ENCODE measurements at places on chromosomes 12 and 14. TPM values are rescaled to one million over a fixed set of nuclear protein-coding genes. Genes with fewer than 3 reads are reported as not detected.
A peak's percentile ranks its signal among the peaks of the same experiment; 100 is the strongest.

GRCh38 chr14:24299255-24300191 lies at the start of the genes DHRS1 and NOP9:
DHRS1 (minus strand) TSS chr14:24299780; CDS start chr14:24299106, 674 bp downstream.
NOP9 (plus strand) TSS chr14:24299850; CDS start chr14:24299955, 105 bp downstream.
- DNase-seq = peak; percentile 93

- no peak for DNase-seq
Observed at GRCh38 chr14:59897757-59898383, 22.1 kb upstream of the LRRC9 start.

DNA sequence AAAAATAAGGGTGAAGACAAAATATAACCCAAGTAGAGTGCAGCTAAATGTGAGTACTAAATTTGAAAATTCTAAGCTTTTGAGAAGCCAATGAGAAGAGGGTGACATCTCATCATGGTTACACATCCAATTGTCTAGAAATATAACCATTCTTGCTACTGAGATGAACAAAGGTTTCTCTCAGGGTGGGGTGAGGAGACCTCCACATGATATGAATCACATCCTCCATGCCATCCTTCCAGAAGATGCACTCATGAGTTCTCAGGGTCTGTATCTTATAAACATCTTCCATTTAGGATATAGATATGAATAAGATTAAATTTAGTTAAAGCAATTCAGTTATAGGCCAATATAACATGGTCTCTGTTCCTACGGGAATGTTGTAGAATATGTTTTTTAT lies 38.9 kb upstream of the E2F7 start:
- no peak for DNase-seq

DNA sequence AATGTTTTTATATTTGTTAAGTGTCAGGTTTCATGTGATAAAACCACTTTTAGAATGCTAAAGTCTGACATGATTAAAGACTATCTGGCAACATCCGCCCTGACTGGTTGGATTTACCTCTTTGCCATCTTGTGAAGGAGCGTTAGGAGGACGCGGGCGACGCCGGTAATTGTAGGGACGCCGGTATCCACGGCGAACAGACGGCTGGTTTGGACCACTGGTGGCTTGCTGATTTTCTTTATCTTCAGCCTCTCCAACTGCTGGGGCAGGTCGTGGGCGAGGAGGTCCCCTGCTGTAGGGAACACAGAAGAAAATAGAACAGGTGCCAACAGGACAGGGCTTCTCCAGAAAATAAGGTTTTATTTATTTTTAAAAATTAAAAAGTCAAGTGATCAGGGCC lies 21.3 kb downstream of the YBX3 start:
- no peak for DNase-seq

- no peak for DNase-seq
Observed at GRCh38 chr14:96512602-96513397, 10.6 kb downstream of the PAPOLA start.

GRCh38 chr12:2633176-2633824 lies 161.5 kb upstream of the FKBP4 start:
- no peak for DNase-seq

GRCh38 chr12:45351921-45352670 lies 136.2 kb downstream of the ANO6 start:
- no peak for DNase-seq

- DNase-seq = peak; percentile 61
Observed at GRCh38 chr12:117047810-117048584, 51.2 kb downstream of the TESC start.

- DNase-seq = no peak
Observed at GRCh38 chr14:29459531-29459930, 468.1 kb downstream of the PRKD1 start.

DNA sequence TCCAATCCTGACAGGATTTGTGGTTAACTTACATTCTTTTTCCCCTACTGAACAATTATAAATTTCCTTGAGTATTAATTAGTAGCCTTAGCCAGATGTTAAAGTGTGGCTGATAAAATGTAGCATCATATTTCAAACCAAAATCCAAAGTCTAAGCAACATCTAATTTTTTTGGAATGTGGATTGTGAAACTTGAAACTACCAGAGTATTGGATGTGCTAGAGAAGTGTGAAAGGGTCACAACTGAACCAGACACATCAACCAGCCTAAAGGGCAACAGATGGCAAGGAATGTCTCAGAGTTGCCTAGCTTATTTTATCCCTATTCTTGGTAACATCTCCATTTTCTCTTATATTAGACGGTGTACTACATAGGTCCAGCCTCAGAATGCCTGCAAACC lies 153.1 kb upstream of the DCN start:
- DNase-seq = no peak

The ANO4 gene
- total RNA-seq = not detected

The ACVRL1 gene
- 48.1 TPM for total RNA-seq

The OR4E2 gene
- total RNA-seq = not detected

The RIPK3 gene
- 3.8 TPM for total RNA-seq

The NKX2-1 gene
- not detected for total RNA-seq
